ENCODE measurements at places on chromosomes 4 and X.

DNA sequence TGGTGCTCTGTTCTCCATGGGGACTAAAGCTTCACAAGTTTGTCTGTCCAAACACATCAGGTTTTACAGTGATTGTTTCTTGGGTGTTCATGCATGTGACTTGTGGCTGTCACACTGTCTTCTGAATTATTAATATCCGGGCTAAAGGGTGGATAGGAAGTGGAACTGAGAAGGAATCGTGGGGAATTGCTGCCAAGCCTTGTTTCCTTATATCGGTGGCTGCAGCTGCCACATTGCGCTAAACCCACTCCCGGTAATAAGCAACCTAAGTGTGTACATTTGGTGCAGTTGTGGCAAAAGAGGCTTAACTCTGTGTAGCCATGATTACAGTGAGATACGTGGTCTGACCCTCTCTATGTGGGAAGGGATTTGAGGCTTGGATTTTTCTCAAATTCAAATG, 30.7 kb downstream of the SEPTIN11 start:
- DNase-seq: no peak

GRCh38 chr4:110620691-110621327, 2.1 kb downstream of the PITX2 start:
- DNase-seq: no peak

DNA sequence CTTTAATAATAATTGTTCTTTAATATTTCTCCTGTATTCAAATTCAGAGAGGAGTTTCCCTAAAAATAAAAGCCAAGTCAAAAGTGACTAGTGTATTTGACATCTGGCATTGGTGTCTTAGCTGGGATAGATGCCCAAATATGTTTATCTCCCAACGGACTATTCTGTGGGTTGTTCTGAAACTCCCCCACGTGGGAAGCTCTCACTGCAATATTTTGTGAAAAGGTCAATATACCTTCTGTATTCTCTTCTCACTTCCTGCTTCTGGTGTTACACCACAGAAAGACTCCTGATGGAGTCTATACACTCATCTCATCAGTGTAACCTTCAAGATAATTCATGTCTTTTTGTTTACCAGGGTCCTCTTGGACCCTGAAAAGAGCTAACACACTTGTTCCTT, 2052.8 kb upstream of the TENM3 start:
- no peak for DNase-seq

DNA sequence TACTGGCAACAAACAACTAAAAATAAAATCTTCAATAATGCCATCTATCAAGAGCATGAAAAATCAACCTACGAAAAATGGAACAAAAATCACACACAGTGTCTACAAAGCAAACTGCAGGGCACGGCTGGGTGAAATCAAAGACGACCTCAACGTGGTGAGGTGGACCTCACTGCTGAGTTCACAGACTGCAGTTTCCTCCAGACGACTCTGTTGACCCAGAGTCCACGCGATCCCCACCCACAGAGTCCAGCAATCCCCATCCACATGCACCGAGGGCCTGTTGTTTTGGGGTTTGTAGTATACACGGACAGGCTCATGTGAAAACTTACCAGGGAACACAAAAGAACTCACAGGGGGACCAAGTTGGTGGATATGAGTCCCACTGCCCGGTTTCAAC, 31.1 kb upstream of the GTPBP6 start:
- DNase-seq: no peak

DNA sequence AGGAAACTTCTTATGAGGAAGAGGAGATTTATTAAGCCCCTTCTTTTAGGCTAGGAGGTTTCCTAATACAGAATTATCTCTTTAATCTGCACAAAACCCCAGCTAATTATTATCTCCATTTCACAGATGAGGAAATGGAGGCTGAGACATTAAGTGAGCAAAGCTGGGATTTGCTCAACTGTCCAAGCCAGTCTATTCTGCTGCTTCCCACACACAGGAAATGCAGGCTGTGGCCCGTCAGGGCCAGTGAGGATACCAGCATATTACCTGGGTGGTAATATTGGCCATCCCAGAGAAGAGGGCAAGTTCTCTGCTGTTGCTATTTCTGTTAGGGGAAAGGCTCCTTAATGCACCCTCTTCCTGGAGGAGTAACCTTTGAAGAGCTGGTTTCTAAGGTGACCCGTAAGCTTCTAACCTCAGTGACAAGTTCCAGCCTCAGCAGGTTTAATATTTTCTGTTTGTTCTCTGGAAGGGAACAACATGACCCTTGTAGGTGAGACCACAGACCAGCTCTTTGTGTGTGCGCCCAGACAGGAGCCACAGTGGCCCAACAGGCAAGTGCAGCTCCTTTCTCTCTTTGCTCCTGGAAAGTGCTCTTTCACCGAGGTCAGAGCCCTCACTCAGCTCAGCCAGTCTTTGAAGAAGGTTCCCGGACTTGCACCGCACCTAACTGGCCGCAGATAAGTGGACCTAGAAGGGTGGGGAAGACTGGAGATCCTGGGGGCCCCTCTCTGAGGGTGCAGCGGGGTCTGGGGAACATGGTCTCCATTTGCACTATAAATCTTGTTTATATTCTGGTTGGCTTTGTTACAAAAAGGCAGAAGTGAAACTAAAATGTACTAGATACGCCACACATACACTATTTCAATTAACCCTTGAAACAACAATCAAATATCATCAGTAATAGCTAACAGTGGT, 35.5 kb downstream of the TBC1D9 start:
- DNase-seq: no peak

DNA sequence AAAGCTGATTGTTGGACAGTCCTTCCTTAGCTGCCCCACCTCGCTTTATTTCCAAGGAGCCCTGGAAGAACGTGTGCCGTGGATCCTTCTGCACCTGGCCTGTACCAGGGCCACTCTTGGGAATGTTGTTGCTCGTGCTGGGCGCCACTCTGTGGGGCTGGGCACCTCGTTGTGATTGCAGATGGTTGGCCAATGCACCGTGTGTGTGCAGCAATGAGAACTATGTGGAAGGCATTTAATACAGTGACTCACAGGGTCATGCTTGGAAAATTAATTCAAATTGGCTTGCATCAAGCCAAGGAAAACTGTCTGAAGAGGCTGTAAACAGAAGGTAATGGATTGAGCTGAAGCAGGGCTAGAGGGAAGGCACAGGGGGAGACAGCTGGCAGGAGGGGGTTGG, 37.0 kb upstream of the CD99L2 start:
- no peak for DNase-seq

DNA sequence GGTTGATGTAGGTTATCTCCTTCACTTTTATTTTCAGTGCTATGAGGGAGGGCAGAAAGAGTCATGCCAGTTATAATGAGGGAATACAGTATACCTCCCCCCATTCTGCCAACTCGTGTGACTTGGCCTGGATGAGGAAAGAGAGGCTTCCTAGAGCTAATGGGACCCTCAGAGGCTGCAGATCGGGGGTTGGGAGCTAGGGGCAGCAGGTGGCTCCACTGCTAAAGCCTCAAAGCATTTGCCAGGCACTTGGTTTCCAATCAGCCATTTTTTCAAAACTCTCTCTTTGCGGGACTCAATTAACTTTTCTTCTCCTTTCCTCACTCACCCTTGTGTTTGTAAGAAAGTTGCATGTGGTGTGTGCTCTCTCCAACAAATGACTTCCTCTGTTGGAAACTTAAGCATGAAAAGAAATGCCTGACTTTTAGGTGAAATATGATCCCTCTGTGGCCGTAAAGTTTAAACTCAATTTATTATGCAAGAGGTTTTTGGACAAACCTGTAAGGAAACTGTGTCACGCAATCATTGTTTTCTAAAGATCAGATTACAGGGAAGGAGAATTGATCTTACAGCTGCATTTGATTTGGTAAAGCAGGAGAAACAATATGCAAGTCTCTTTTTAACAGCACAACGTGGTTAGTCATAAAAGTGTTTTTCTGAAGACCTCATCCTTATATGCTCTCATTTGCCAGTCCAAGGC, 7.0 kb downstream of the SFRP2 start:
- no peak for DNase-seq

GRCh38 chrX:120790118-120790517, 85.5 kb downstream of the CT47B1 start:
- no peak for DNase-seq

DNA sequence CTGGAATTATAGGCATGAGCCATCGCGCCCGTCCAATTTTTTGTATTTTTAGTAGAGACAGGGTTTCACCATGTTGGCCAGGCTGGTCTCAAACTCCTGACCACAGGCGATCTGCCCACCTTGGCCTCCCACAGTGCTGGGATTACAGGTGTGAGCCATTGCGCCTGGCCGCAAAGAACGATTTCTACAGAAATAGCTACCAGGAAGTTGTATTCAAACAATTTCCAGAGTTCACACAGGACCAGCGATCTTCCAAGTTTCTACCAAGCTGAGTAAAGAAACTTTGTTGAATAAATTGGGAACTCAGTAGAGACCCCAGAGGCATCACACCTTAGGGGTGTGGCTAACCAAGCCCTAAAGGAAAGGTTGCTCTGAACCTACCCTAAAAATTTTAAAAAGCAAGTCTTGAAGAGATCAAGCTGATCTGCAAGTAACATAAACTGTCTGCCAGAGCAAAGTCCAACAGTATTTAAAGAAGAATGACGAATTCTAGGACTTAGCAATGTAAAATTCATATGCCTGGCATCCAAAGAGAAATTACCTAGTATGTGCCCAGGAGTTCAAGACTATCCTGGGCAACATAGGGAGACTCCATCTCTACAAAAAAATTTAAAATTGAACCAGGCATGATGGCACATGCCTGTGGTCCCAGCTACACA, 48.4 kb upstream of the USP9X start:
- no peak for DNase-seq

DNA sequence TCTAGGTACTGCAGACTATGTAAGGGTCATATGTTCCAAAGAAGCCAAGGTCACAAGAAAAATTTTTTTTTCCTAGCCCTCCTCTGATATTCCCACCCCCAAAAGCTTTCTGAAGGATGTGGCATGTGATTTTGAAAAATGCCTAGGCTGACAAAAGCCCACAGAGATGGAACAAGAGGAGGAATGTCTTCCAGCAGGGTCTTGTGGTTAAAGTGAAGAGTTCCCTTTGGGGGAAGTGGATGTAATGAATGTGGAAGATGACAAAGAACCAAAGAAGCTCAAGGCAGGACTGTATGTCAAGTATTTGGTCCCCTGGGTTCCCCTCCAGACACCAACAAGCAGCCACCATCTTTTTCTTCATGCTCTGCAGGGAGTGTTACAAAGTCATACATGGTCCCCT, 268.8 kb downstream of the BCOR start:
- no peak for DNase-seq

DNA sequence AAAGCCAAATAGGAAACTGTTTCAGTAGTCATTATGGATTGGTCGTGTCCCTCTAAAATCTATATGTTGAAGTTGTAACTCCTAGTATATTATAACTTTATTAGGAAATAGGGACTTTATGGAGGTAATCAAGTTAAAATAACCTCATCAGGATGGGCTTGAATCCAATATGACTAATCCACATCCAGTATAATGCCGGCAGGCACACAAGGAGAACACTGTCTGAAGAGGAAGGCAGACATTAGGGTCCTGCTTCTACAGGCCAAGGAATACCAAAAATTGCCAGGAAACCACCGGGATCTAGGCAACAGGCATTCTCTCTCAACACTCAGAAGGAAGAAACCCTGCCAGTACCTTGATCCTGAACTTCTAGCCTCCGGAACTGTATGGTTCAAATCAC, 130.3 kb downstream of the ATP10D start:
- no peak for DNase-seq

GRCh38 chr4:52651996-52652672, 7.0 kb downstream of the USP46 start:
- DNase-seq: no peak

All from posterior cingulate gyrus (tissue), 11 donors.